ENCODE measurements at places on chromosomes 1 and 21.

GRCh38 chr1:93619507-93620171 lies 62.0 kb downstream of the BCAR3 start:
- DNase-seq, result no peak

- DNase-seq, result no peak
Measured at GRCh38 chr1:55803429-55803828, 588.3 kb upstream of the USP24 start.

DNA sequence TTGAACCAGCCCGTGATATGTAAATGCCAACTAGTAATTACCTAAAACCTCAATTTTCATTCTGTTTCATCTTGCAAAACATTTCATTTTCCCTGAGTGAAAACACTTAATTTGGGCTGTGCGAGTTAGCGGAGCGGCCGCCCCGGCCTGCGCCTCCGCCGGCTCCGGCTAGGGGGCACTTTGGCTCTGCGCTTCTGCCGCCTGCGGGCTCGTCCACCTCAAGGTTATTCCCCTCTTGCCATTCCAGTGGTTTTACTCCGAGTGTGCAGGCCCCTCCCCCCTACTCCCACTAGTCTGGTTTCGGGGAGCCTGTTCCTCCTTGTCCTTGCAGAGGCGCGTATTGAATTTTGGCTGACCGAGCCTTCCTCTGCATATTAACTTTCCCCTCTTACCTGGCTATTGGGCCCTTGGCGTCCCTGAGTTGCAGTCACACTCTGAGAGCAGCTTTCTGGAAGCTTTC lies 55.6 kb downstream of the PEX14 start:
- no peak for DNase-seq

DNA sequence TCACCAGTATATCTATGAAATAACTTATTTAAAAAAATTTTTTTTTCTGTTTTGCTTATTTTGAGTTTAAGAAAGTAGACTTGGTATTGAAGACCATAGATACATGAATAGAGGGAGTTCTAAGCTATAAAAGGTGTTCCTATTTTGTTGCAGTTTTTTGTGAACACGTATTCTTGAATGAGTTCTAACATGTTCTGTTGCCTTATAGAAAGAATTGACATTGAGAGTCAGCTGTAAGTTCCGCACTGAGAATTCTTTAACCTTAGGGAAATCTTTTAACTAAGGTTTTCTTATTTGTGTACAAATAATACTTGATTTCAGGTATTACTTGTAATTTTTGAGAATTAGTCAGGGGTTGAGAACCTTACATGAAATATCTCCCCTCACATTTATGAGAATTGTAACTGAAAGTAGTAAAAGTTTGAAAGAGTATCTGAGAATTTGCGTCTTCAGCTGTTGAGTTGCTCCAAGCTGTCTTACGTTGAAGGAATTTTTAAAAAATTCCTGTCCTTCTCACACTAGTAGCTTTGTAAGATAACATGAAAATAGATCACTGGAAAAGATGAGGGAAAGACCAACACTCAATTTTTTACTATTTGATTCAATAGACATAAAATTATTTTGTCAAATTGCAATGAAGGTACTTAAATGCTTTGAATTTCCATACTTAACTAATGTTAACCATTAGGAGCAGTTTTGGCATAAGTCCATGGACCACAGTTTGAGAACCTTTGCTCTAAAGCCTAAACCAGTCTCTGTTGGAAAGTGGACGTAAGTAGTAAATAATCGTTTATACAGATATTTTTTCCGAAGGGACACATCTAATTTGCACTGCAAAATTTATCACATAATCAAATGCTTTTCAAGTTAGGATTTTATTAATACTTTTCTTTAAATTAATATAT lies 3.8 kb downstream of the DR1 start:
- DNase-seq, result no peak

DNA sequence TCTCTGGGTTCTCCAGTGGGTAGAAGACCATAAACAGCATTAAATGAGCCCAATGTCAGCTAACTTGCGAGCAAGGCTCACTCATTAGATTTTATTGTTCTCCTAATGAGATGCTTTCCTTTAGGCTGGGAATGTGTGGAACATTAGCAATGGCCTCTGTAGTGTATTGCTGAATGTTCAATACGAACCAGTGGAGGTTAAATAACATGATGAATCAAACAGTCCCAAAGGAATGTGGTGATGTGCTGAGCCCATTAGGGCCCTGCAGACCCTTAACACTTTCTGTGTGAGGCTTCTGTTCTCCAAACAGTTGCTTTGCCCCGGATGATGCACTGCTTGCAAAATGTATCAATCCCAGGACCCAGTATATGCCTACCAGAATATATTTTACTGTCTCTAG lies 225.5 kb downstream of the ATG4C start:
- no peak for DNase-seq

- no peak for DNase-seq
Measured at GRCh38 chr1:67503974-67504373, 73.8 kb upstream of the SERBP1 start.

DNA sequence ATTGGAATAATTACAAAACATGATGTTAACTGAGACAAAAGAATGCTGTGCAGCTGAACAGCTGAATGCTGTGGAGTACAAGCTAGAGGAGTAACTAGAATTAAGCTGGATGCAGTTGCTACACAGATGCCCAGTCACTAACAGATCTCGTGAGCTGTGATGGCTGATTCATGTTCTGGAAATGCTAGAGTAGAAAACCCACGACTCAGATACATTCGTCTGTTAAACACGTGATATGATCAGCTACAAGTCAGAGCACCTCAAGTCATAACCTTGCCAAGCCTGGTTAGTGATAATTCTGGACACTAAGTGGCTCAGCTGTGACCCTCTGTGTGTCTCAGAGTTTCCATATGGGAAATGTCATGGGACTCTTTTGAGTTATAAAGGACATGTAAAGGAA lies 89.7 kb upstream of the ESRRG start:
- DNase-seq, result no peak

- no peak for DNase-seq
Measured at GRCh38 chr1:85473390-85473789, 8.4 kb upstream of the DDAH1 start.
